ENCODE measurements at places on chromosomes 3 and 15.

- no peaks in the 10 kb centered on the region for H3K27me3 ChIP-seq
- H3K36me3 ChIP-seq = peaks cover 33% of the 10 kb centered on the region
- no peaks in the 10 kb centered on the region for H3K4me1 ChIP-seq
- DNase-seq = no peak
- no peak overlapping the region for H3K27ac ChIP-seq
- no peak overlapping the region for H3K4me3 ChIP-seq
Observed at GRCh38 chr15:92629276-92629974, 26.1 kb downstream of the FAM174B start.

GRCh38 chr15:92122259-92122658 lies 268.8 kb downstream of the SLCO3A1 start:
- peaks cover 6% of the 10 kb centered on the region for H3K4me1 ChIP-seq
- no peaks in the 10 kb centered on the region for H3K27me3 ChIP-seq
- H3K36me3 ChIP-seq = peaks cover 23% of the 10 kb centered on the region
- DNase-seq = no peak
- no peak overlapping the region for H3K27ac ChIP-seq

DNA sequence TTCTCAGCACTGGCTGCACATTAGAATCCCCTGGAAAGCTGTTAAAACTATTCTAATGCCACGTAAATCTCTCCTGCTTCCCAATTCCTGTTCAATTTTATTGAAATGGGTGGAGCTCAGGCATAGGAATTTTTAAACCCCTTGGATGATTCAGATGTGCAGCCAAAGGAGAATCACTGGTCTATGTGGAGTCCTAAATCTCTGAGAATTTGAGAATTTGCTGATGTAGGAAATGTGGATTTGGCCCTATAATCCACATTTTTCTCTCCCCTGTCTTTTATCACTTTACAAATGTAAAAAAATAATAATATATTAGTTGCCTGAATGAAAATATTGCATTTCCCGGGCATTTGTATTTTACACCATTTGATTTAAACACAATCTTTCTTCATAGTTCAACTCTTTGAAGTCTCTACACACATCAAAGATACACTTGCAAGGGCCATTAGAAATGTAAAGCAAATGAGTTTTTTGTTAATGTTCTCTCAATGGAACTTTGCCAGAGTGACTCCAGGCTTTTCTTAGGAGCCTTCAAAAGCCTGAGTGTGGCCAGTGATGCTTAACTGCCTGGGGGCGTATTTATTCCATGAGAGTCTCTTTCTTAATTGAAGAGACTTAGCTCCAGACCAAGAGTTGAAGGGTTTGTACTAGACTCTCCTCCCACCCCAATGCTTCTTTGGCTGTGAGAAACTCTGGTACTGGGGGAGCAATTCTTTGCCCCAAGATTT lies 48.8 kb upstream of the PTX3 start:
- 0 out of 3 replicates have a peak, but pooled peaks cover 2% of the 10 kb centered on the region for H3K36me3 ChIP-seq
- DNase-seq = no peak
- H3K27me3 ChIP-seq = no peaks in the 10 kb centered on the region
- no peaks in the 10 kb centered on the region for H3K4me1 ChIP-seq
- H3K27ac ChIP-seq = no peak overlapping the region
- no peak overlapping the region for H3K4me3 ChIP-seq

DNA sequence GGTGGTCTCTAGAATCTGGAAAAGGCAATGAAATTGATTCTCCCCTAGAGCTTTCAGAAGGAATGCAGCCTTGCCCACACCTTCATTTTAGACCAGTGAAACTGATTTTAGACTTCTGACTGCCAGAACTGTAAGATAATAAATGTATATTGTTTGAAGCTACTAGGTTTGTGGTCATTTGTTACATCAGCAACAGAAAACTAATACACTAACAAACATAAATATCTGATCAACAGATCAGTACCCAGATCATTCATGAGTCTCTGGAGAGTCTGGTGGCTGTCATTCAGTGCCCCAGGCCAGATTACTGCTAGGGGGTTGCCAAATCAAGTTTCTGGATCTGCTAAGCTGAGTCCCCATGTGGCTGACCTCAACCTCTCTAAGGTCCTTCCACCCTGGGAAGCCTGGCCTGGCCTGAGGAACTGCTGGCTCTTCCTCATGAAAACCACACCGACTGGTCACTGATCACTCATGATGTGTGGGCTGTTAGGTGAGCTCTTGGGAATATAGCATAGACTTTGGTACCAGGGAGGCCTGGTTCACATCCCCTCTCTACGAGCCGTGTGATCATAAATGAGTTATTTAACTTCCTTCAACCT lies 11.1 kb upstream of the LACTB start:
- no peak for DNase-seq
- H3K36me3 ChIP-seq = no peaks in the 10 kb centered on the region
- no peaks in the 10 kb centered on the region for H3K27me3 ChIP-seq
- H3K4me3 ChIP-seq = no peak overlapping the region

DNA sequence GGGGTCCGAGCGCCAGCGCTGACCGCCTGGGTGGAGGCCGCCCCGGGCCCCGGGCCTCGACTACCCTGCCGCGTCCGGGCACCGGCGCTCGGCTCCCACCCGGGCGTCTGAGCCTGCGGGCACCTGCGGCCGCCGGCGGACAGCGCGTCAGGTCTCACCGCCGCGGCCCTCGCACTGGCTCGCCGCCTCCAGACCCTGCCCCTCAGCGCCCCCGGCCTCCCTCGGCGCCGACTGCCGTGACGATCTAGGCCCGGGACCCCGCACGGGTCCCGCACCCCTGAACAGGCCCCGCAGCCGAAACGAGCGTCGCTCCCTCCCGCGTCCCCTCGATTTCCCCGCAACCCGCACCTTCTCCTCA lies 297 bp downstream of the PRC1 start:
- no peak overlapping the region for H3K27ac ChIP-seq
- no peak for DNase-seq
- no peaks in the 10 kb centered on the region for H3K27me3 ChIP-seq
- H3K4me3 ChIP-seq = peak overlapping the region; percentile 100
- no peaks in the 10 kb centered on the region for H3K4me1 ChIP-seq

DNA sequence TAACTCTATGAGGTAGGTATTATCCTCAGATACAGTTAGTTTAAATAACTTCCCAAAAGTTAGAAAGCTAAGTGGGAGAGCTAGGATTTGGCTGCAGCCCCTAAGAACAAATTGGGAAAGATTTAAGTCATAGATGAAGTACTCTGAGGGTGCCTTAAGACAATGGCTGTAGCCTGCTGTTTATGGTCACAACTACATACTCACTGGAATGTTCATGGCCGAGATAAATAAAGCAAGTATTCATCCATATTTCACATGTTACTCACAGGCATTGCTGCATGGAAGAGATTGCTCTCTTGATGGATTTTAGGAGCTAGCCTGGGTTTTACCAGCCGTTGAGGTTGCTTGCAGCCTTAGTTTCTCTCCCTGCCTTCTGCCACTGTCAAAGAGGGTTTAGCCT lies 145.0 kb downstream of the CMSS1 start:
- H3K36me3 ChIP-seq = no peaks in the 10 kb centered on the region
- H3K27ac ChIP-seq = no peak overlapping the region
- no peaks in the 10 kb centered on the region for H3K4me1 ChIP-seq
- H3K27me3 ChIP-seq = no peaks in the 10 kb centered on the region
- no peak for DNase-seq
- no peak overlapping the region for H3K4me3 ChIP-seq

DNA sequence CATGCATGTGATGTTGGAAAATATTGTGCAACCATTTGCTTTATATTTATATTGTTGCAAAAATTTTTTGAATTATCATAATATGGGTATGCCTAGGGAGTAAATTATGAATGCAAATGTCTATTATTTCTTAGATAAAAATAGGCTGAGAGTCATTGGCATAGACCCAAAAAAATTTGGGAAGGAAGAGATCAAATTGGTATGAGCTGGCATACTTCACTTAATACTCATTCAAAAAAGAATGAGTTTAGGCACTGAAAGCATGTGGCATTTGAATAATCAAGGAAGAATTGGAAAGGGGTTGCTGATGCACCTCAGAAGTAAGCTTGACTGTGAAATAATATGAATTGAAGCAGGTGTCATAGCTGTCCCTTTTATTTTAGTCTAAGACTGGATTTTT lies 764.0 kb upstream of the DPPA4 start:
- H3K27ac ChIP-seq = no peak overlapping the region
- no peak for DNase-seq
- H3K36me3 ChIP-seq = no peaks in the 10 kb centered on the region
- H3K4me1 ChIP-seq = no peaks in the 10 kb centered on the region
- no peaks in the 10 kb centered on the region for H3K27me3 ChIP-seq

GRCh38 chr3:143648708-143649107 lies 199.6 kb downstream of the SLC9A9 start:
- no peaks in the 10 kb centered on the region for H3K4me1 ChIP-seq
- H3K27ac ChIP-seq = no peak overlapping the region
- H3K36me3 ChIP-seq = no peaks in the 10 kb centered on the region
- peak; percentile 40 for DNase-seq
- no peak overlapping the region for H3K4me3 ChIP-seq

GRCh38 chr3:184559336-184559735 lies 2.2 kb upstream of the EPHB3 start:
- H3K4me1 ChIP-seq = peaks cover 6% of the 10 kb centered on the region
- H3K4me3 ChIP-seq = no peak overlapping the region
- H3K27me3 ChIP-seq = peaks cover 44% of the 10 kb centered on the region
- no peaks in the 10 kb centered on the region for H3K36me3 ChIP-seq
- H3K27ac ChIP-seq = no peak overlapping the region

DNA sequence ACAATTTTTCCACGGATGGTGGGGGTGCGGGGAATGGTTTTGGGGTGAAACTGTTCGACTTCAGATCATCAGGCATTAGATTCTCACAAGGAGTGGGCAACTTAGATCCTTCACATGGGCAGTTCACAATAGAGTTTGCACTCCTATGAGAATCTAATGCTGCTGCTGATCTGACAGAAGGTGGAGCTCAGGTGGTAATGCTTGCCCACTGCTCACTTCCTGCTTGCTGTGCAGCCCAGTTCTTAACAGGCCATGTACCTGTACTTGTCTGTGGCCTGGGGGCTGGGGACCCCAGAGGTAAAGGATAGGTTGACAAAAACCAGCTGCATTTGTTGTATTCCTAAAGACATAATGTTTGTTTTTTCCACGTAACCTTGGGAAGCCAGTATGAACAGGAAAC lies 16.0 kb downstream of the DZIP3 start:
- H3K27me3 ChIP-seq = no peaks in the 10 kb centered on the region
- no peak overlapping the region for H3K27ac ChIP-seq
- no peak for DNase-seq
- no peak overlapping the region for H3K4me3 ChIP-seq
- no peaks in the 10 kb centered on the region for H3K4me1 ChIP-seq

GRCh38 chr3:37237252-37237651 lies 62.9 kb upstream of the LRRFIP2 start:
- H3K4me3 ChIP-seq = no peak overlapping the region
- H3K27ac ChIP-seq = no peak overlapping the region
- H3K4me1 ChIP-seq = no peaks in the 10 kb centered on the region

- no peak overlapping the region for H3K27ac ChIP-seq
- H3K27me3 ChIP-seq = no peaks in the 10 kb centered on the region
- no peak for DNase-seq
- H3K36me3 ChIP-seq = no peaks in the 10 kb centered on the region
Observed at GRCh38 chr3:143685491-143685890, 162.8 kb downstream of the SLC9A9 start.

DNA sequence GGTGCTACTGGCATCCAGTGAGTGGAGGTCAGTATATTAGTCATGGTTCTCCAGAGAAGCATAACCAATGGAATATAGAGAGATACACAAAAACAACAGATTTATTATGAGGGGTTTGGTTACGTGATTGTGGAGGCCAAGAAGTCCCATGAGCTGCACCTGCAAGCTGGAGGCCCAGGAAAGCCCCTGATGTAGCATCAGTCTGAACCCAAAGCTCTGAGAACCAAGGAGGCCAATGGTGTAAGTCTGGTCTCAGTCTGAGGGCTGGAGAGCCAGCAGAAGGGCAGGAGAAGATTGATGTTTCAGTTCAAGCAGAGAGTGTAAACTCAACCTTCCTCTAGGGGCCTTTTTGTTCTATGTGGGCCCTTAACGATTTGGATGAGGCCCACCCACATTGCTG lies 144.1 kb downstream of the KLF13 start:
- H3K27ac ChIP-seq = no peak overlapping the region
- no peaks in the 10 kb centered on the region for H3K36me3 ChIP-seq
- DNase-seq = peak; percentile 8
- no peaks in the 10 kb centered on the region for H3K4me1 ChIP-seq
- H3K4me3 ChIP-seq = no peak overlapping the region

DNA sequence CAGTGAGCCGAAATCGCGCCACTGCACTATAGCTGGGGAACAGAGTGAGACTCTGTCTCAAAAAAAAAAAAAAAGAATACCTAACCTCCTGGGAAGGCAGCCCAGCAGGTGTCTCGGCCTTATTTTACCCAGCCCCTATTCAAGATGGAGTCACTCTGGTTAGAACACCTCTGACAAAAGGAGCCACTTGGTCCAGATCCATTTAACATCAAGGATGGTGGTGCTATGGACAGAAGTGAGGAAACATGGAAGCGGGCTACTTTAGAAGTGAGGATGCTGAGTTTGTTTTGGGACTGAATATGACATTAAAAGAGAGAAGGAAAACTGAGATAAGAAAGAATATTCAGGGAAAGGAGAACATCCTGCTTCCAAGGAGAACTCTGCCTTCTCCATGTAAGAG lies 14.7 kb downstream of the GLDN start:
- H3K4me3 ChIP-seq = no peak overlapping the region
- H3K4me1 ChIP-seq = no peaks in the 10 kb centered on the region
- H3K27ac ChIP-seq = no peak overlapping the region
- no peak for DNase-seq

DNA sequence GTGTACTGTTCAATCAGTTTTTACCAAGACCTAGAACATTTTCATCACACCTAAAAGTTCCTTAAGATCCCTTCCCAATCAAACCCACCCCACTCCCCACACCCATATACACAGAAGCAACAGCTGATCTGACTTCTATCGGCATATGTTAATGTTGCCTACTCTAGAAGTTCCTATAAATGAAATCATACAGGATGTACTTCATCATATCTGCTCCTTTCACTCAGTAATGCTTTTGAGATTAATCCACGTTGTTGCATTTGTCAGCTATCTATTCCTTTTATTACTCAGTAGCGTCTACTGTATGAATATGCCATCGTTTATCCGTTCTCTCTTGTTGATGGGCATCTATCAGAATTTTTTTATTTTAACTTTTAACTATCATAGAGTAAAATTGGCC lies 14.3 kb upstream of the FILIP1L start:
- H3K27ac ChIP-seq = no peak overlapping the region
- no peak for DNase-seq
- no peak overlapping the region for H3K4me3 ChIP-seq
- H3K36me3 ChIP-seq = no peaks in the 10 kb centered on the region
- H3K4me1 ChIP-seq = no peaks in the 10 kb centered on the region
- no peaks in the 10 kb centered on the region for H3K27me3 ChIP-seq

DNA sequence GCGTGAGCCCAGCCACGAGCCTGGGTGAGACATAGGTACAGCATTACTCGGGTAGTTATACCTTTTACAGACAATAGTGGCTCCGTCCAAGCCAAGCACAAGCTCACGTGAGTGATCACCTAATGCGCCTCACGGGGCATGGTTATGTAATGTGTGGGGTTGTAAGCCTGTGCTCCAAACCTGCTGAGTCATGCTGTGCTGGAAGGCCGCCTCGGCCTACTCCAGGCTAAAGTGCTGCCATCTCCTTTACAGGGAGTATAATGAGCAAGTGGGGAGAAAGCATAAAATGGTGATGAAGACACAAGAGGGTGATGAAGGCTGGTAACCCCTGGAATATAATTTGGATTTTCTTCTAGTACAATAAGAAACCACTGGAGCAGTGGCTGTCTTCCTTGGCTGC lies 175.8 kb upstream of the STT3B start:
- H3K4me1 ChIP-seq = no peaks in the 10 kb centered on the region
- no peaks in the 10 kb centered on the region for H3K36me3 ChIP-seq
- no peak overlapping the region for H3K4me3 ChIP-seq
- DNase-seq = peak; percentile 49
- no peaks in the 10 kb centered on the region for H3K27me3 ChIP-seq

GRCh38 chr3:142353571-142353970 lies 94.3 kb downstream of the XRN1 start:
- H3K36me3 ChIP-seq = peaks cover 35% of the 10 kb centered on the region
- no peak overlapping the region for H3K27ac ChIP-seq
- no peaks in the 10 kb centered on the region for H3K4me1 ChIP-seq
- no peaks in the 10 kb centered on the region for H3K27me3 ChIP-seq

Measured in H9 (cell line).